Stimulated activated CD8-positive, alpha-beta memory T cell treated with anti-CD3 and anti-CD28 coated beads, Interleukin-4, amount 100 ng/mL, for 48 hours (primary cell): ENCODE measurements at places on chromosomes 6 and 20.

DNA sequence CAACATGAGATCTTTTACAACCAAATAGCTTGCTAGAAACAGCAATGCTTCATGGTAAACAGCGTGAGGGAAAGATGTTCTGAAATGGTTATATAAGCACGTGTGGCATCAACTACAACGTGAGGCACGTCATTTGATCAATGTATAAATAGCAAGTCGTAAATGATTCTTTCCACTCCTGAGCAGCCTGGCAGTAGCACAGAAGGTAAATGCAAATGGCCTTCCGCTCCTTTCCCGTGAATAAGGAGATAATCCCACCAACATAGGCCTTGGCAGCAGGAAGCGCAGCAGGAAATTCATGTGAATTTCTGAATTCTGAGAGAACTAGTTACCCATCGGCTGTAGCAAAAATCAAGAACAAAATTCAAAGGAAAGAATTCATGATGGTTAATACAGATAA lies 17.0 kb downstream of the RPS6KA2 start:
- DNase-seq, result no peak

GRCh38 chr6:105880030-105880492 lies 206.1 kb upstream of the PRDM1 start:
- DNase-seq, result peak; percentile 58

- DNase-seq, result no peak
Measured at GRCh38 chr6:96645106-96645505, 82.2 kb downstream of the FHL5 start.

- no peak for DNase-seq
Measured at GRCh38 chr20:50713657-50714101, 17.7 kb upstream of the PARD6B start.

DNA sequence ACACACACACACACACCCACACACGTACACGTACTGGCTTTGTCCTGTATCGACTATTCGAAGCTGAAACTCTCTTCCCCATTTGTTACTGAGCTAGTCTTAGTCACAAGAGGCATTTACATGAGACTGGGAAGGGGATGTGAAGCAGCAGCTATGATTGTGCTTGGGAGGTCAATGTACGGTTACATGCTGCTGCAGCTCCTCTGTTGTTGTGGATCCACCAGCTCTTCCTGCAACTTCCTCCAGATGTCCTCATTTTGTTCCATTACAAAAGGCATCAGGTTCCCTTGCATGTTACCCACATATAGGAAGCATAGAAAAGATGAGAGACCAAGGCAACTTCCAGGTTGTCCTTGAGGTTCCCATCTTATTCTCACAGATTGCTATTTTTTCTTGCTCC lies 612.4 kb upstream of the IMPG1 start:
- no peak for DNase-seq

GRCh38 chr6:25907475-25908014 lies 22.9 kb downstream of the SLC17A2 start:
- no peak for DNase-seq

GRCh38 chr6:51049983-51050877 lies 231.6 kb downstream of the TFAP2B start:
- DNase-seq, result no peak
